ENCODE measurements at places on chromosomes 6 and 20.

GRCh38 chr6:55379895-55380294 is 52.6 kb downstream of the GFRAL start:
- DNase-seq, result no peak

- DNase-seq, result no peak
Observed at GRCh38 chr6:107943626-107944439, 14.2 kb downstream of the SEC63 start.

- no peak for DNase-seq
Observed at GRCh38 chr6:25447570-25447929, 168.4 kb downstream of the CARMIL1 start.

DNA sequence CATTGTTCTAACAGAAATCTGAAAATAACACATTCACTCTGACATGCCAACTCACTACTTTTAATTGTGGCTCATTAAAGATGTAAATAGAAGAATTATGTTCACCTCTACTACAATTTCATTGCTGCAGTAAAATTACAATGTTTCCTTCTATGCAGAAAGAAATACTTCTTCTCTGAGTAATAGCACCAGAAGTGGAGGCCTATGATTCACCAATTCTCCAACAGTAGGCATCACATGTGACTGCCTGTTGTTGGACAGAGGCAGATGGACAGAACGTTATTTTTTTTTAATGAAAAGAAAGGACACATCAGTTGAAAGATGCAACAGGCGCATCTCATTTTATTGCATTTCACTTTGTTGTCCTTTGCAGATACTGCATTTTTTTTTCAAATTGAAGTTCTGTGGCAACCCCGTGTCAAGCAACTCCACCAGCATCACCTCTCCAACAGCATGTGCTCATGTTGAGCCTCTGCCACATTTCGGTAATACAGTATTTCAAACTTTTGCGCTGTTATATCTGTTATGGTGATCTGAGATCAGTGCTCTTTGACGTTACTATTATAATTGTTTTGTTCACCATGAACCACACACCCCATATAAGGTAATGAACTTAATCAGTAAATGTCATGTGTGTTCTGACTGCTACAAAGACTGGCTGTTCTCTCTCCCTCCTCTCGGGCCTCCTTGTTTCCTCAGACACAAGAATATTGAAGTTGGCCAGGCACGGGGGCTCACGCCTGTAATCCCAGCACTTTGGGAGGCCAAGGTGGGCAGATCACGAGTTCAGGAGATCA is 121.4 kb downstream of the ATXN1 start:
- DNase-seq, result no peak

DNA sequence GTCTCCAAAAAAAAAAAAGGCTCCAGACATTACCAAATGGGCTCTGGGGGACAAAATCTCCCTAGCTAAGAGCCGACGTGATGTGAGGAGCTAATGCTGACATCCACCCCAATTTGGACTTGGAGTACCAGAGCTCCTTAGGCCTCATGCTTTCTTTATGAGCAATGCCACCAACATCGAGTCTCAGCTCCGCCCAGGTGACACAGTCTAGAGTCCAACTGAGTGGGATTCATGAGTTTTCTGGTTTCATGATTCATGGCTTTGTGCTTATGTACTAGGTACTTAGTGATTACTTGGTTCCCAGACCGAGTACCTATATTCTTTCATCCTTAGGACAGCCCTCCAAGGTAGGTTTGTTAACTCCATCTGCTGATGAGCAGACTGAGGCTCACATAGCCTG is 4.4 kb downstream of the ANKRD60 start:
- no peak for DNase-seq

GRCh38 chr6:131336596-131336995 is 201.3 kb downstream of the AKAP7 start:
- DNase-seq, result no peak

DNA sequence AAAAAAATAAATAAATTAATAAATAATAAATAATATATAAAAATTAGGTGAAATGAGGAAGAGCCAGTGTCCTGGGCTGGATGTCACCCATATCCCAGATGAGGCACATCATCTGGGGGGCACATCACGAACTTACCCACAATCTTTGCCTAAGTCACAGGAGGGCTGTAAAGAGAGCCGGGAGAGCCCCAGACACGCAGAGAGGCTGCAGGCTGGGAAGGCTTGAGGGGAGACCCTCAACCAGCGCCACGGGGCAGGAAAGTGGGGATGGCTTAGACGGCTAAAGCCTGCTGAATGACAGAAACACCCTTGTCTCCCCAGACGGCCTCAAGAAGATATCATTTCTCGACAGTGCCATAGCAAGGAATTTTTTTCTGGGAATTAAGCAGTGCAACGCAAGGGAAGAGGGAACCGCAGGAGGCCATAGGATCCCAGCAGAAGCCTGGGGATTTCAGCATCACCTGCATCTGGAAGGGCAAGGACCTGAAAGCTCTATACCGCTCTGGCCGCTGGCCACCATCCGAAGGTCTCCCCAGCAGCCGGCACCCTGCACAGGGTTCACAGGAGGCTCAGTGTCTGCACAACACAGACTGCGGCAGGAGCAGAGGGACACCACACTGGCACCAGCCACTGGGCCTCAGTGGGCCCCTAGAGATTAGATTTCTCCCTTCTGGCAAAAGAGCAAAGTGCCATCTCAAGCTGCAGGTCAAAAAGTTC is 22.8 kb upstream of the NXT1 start:
- DNase-seq, result no peak

DNA sequence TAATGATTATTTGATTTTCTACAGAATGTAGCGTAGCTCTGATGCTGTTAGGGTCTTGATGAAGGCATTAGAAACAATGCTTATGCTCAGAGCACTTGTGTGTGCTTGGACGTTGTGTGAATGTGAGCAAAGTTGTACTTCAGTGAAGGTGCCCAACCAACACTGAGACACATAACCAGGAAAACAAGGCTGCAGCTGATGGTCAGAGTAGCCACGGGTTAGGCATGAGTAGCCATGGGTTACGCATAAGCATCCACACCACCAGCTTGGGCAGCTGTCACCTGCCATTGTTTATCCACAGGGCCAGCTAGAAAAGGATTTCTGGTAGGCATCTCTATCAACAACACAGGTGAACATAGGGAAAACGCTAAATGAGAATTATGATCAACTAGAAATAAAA is 326.6 kb downstream of the NRN1 start:
- DNase-seq, result no peak

GRCh38 chr6:170149681-170150589 is 140.9 kb downstream of the DLL1 start:
- DNase-seq, result peak; percentile 69

GRCh38 chr6:16334671-16335070 is 96.3 kb downstream of the GMPR start:
- DNase-seq, result no peak

- DNase-seq, result peak; percentile 77
Observed at GRCh38 chr6:159759645-159760044, 2.2 kb upstream of the ACAT2 start.

DNA sequence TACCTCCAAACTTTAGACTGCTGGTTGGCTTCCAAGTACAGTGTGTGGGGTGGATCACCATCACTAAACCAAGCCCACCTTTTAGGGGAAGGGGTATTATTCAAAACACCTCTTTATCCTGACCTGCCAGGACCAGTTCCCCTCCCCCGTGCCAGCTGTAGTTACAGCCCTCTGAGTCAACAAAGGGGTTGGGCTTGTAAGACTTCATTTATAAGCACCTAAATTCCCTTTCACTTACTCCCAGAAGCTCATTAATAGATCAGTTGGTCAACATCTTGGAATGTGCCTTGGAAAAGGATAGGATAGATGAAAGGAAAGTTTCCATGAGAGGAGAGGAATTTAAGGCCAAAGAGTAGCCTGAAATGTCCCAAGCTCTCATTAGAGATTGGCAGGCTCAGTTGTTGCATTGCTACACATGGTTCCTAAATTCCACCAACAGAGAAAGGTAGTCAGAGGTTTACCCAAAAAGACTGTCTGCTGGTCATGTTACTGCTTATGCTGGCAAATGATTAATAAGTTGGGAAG is 59.2 kb downstream of the TNFAIP3 start:
- peak; percentile 29 for DNase-seq

DNA sequence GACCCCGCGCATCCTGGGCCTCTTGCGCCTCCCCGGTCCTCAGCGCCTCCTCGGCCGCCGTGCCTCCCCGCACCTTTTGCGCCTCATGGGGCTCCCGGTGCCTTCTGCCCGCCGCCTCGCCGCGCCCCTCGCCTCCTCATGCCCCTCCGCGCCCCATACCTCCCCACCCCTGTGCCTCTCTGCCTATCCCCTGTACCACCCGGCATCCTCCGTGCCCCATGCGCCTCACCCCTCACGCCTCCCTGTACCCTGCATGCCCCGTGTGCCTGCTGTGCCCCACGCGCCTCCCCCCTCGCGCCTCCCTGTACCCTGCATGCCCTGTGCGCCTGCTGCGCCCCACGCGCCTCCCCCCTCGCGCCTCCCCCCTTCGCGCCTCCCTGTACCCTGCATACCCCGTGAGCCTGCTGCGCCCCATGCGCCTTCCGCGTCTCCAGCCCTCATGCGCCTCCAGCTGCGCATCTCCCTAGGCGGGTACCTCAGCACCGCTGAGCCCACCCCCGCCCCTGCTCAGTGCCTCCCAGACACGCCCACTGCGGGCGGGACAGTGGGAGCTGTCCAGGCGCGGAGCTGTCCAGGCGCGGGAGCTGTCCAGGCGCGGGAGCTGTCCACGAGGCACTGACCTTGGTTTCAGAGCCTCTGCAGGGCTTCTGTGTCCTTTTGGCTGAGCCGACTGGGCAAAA is 37.1 kb downstream of the IGF2R start:
- no peak for DNase-seq

DNA sequence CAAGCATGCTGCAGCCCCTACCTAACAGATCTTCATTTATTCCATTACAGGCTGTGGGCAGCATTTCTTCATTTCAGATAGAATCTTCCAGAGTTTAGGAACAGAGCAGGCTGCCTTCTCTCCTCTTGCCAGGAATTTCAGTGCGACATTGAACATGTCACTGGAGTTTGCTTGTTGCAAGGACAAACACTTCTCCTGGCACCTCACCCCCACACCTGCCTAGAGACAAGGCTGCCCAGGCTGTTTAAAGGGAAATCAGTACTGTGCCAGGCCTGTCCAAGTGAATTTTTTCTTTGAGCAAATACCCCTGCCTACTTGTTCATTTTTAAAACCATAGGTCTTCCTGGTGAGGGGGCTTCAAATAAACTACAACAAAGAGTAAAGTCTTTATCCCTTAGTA is 594.1 kb downstream of the PTPRT start:
- no peak for DNase-seq

DNA sequence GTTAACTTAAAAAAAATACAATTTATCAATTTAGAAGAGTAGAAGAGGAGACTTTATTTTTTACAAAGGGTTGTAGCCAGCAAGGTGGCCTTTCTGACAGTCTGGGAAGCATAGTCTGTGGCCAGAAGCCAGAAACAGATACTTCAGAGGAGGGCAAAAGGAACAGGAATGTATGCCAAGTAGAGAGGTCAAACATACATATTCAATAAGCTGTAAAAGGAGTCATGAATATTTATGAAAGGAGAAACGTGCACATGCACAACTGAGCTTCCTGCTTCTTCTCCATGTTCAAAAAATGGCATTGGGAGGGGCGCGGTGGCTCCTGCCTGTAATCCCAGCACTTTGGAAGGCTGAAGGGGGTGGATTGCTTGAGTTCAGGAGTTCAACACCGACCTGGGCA is 43.9 kb upstream of the FAM184A start:
- peak; percentile 50 for DNase-seq

DNA sequence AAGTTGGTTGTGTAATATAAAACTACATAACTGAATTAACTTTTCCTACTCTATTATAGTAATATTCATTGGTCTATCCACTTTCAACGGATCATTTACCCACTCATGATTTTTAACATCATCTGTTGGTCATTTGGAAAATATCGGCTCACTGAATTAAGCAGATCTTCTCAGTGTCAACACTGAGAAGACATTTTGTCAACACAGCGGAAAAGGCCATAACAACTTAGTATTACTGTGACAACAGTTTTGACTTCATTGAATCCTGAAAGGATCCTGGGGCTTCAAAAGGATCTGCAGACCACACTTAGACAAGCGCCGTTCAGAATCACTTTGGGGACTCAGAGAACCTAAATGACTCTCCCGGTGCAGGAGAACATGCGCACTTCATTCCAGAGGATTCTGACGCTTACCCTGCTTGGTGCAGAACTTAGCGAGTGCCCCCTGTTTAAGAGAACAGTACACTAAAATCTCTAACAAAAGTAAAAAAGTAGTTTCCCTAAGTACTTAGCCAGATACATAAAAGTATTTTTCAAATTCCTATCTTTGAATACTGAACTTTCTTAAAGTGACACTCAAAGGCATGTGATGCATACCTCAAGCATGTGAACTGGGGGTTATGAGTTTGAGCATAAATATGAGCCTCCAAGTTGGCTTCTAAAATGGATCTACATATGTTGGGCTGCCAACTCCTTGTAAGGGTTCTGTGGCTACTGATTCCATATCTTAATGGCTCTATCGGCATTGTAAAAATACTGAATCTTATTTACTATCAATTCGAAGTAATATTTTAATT is 4.0 kb downstream of the ZBTB2 start:
- no peak for DNase-seq

- peak; percentile 53 for DNase-seq
Observed at GRCh38 chr20:4017051-4017712, 1.8 kb upstream of the RNF24 start.

DNA sequence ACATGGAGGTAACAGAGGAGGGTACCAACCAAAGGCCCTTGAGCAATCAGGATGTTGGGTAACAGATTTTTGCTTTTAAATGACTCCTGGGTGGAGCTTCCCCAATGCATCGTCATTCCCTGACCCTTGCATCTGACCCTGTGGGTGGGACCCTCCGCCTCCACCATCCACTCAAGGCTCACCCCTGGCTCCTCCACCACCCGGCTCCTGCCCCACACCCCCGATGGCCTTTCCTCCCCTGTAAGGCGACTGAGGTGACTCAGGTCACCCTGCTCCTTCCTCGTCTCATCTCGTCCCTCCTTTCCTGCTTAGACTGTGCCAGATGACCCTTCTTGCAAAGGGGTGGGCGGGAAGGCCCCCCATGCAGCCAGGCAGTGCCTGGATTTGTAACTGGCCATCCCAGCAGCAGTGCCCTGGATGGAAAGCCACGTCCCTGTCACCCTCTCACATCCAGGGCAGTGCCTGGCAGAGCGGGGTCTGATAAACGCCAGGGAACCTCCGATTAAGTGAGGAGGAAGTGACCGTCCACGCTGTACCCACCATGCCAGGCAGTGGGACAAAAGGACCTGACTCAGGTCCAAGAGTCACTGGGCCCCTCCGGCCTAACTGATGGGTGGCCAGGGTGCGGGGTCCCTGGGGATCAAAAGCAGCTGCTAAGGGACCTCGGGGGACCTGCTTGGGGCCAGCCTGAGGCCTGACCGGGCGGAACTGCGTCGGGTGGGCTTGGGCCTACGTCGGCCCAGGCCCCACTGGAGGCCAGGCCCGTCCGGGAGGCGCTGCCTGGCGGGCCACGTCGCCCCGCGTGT is 624 bp upstream of the NPEPL1 start:
- no peak for DNase-seq

DNA sequence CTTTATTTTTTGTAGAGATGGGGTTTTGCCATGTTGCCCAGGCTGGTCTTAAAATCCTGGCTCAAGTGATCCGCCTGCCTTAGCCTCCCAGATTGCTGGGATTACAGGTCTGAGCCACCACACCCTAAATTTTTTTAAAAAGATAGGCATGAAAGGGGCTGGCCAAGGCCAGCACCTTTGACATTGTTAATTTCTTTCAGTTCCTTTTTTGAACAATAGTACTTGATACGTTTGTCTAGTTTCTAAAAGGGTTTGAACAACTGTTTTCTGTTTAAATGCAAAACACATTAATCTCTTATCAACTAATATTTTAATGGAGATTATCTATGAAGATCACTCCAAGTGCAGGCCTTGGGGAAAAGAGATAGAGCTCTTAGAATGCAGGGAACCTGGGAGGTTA is 37.6 kb upstream of the PTPRK start:
- no peak for DNase-seq

- peak; percentile 55 for DNase-seq
Observed at GRCh38 chr6:132527791-132528190, 10.3 kb upstream of the TAAR9 start.

All from NCI-H69 (cell line).